C1 segment of cervical spinal cord (tissue), 14 donors: ENCODE measurements at places on chromosomes 6 and 20.

- no peak for DNase-seq
Measured at GRCh38 chr20:36541768-36542488, 609 bp downstream of the MYL9 start.

- DNase-seq: no peak
Measured at GRCh38 chr6:114718186-114718585, 375.4 kb upstream of the HS3ST5 start.

GRCh38 chr6:127023001-127023778 lies 95.3 kb upstream of the RSPO3 start:
- no peak for DNase-seq

GRCh38 chr6:159715166-159715565 lies 12.1 kb upstream of the WTAP start:
- no peak for DNase-seq

- DNase-seq: no peak
Measured at GRCh38 chr6:46549155-46549554, 57.9 kb upstream of the RCAN2 start.

DNA sequence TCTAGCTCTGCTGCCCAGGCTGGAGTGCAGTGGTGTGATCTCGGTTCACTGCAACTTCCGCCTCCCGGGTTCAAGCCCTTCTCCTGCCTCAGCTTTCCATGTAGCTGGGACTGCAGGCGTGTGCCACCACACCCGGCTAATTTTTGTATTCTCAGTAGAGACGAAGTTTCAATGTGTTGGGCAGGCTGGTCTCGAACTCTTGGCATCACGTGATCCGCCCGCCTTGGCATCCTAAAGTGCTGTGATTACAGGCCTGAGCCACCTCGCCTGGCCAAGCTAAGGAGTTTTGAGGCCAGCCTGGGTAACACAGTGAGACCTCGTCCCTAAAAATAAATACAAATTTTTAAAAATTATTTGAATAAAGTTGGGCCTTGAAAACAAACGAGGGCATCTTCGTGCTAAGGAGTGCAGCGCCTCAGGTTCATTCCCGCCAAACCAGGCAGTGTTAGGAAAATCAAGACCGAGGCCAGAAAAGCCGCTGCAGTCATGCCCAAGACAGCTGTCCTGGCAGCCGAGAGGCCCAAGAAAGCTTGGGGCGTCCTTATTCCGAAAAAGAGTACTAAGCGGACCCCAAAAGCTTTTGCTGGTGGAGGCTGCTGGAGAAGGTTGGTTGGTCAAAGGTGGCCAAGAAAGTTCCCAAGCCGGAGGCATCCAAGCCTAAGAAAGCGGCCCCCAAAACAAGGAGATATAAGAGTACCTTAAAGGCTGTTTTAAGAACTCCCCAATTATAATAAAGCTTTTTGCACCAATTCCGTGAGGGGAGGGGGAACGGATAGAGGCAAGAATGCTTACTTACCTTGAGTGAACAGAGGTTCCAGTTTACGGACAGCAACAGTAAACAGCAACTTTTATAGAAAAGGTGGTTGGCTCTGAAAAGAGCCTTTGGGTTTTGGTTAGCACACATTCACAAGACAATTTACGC lies 109.0 kb downstream of the HFE start:
- DNase-seq: no peak

GRCh38 chr20:63502671-63503172 lies 3.8 kb upstream of the EEF1A2 start:
- no peak for DNase-seq

- no peak for DNase-seq
Measured at GRCh38 chr6:19771753-19772336, 65.3 kb upstream of the ID4 start.

DNA sequence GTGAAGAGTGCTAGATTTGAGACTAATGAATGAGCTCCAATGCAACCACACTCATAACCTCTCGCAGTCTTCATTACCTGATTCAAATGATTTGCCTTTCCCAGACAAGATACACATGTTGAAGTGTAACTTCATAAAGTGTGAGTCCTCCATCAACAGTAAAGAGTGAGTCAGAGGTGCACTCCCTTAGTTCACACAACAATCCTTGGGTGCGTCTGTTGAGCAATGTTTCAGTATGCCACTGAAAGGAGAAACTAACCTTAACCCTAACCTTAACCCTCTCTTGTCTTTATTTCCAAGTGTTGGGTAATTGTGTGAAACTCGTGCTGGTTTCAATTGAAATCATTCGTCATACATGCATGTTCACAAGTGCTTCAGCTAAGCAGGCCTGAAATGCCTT lies 21.0 kb upstream of the RIN2 start:
- DNase-seq: no peak

- no peak for DNase-seq
Measured at GRCh38 chr6:107728564-107728897, 95.6 kb downstream of the SCML4 start.

GRCh38 chr20:58921564-58921963 lies 59.5 kb upstream of the NELFCD start:
- no peak for DNase-seq

- DNase-seq: no peak
Measured at GRCh38 chr6:12490904-12491571, 200.9 kb downstream of the EDN1 start.

GRCh38 chr6:43798688-43799444 lies 28.9 kb downstream of the VEGFA start:
- DNase-seq: no peak

DNA sequence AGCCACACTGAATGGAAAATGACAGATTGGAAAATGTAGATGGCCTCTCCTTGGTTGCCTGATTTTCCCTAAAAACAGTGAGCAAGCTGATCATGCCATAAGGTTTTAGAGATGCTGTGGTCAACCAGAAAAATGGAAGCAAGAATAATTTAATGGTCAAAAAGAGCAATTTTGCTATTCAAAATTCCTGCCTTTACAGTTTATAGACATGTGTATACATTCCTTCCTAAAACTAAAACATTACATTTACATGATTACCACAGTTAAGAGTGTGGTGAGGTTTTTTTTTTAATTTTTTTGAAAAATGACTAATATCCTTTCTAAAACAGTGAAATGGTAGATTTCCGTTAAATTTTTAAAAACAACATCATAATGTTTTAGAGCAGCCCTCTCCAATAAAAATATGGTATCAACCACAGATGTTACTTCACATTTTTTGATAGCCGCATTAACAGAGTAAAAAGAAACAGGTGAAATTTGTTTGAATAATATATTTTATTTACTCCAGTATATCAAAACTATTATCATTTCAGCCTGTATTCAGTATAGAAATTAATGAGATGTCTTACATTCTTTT lies 407.0 kb upstream of the SOX4 start:
- no peak for DNase-seq

GRCh38 chr20:63121246-63121645 lies 94.7 kb downstream of the YTHDF1 start:
- DNase-seq: no peak

DNA sequence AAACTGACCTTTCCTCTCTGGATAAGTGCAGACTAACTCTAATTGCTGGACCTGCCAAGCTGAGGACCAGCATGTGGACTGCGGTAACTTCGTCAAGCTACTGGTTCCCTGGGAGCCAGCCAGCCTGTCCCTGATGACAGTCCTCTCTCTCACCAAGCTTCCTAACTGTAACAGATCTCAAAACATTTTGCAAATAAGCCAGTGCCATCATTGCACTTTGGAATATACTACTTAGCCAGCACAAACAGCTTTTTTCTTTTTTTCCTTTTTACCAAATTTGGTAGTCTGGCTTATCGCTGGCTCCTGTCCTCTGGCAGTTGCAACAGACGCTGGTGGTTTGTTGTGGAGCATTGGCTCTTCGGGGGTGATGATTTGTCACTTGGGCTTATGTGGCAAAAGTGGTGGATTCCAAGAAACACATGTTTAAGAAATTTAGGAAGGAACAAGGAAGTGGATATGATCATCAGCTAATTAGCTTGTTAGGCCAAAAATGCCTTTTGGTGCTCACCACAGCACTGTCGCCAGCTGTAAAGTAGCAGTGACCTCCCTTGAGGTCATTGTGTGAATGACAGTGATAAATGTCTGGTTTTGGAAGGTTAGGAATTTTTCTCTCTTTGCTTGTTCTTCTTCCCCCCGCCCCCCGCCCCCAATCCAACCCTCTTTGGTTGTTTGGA lies 171.7 kb downstream of the CLIC5 start:
- DNase-seq: no peak

DNA sequence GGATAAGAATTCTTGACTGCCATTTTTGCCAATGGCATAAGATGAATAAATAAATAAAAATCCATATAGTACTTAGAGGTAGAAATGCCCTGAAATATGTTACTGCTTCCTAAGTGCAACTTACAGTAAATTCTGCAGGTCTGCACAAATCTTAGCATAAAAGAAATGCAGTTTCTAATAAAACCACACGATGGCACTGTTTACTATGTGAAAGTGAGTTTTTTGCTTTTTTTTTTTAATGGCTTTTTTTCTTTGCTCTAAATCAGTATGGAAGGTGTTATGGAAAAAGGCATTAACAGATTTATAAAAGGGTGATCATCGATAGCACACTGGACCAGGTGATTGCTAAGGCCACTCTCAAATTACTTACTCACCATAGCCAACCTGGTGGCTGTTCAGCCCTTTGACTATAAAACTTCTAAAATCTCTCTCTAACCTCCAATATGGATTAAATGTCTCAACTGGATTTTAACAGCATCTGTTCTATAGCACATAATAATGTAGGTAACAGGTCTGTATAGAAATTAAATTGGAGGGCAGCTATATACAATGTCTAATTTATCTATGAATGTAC lies 45.8 kb downstream of the AHI1 start:
- no peak for DNase-seq

GRCh38 chr6:150211700-150212511 lies 69.1 kb downstream of the PPP1R14C start:
- DNase-seq: no peak

DNA sequence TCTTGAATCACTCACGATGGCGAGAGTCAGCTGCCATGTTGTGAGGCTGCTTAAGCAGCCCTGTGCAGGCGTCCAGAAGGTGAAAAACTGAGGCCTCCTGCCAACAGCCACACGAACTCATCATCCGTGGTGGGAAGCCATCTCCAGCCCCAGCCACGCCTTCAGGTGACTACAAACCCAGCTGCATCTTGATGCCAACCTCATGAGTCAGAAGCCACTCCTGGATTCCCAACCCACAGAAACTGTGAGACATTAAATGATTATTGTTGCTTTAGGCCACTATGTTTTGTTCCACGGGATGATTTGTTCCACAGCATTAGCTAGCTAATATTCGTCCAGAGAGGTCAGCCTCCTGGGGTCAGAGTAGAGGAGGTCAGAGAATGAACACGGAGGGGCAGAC lies 80.5 kb downstream of the SNX5 start:
- no peak for DNase-seq

DNA sequence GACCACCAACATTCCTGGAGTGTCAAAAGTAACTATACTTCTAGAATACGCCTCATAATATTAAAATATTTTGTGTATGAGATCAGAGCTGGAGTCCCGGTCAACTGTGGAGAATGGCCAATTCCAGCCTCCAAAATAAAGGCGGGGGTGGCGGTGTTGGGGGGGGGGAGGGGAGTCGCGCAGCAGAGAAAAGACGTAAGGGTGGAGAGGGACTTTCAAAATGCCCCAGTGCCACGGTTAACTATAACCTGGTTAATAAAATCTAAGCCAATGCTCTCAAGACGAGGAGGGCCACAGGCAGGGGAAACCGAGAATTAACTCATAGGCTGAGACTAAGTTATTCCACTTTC lies 1.3 kb downstream of the NUP153 start:
- no peak for DNase-seq

DNA sequence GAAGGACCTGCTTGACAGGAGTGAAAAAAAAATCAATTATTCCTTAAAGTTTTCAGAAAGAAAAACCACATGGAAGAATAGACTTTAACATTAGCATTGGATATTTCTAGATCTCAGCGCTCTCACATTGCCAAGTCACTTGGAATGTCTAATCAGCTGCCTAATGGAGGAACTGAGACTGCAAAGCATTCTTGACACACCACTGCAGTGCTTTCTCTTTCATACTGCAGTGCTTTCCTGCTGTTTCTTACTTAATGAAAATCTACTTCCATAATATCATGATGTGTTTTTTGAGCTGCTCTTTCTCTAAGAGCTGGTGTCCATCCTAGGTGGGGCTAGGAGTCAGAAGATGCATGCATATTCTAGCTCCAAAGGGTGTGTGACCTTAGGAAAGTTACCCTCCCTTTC lies 20.4 kb upstream of the MCM3 start:
- DNase-seq: no peak

- no peak for DNase-seq
Measured at GRCh38 chr6:109242029-109242428, 140.2 kb downstream of the CD164 start.

DNA sequence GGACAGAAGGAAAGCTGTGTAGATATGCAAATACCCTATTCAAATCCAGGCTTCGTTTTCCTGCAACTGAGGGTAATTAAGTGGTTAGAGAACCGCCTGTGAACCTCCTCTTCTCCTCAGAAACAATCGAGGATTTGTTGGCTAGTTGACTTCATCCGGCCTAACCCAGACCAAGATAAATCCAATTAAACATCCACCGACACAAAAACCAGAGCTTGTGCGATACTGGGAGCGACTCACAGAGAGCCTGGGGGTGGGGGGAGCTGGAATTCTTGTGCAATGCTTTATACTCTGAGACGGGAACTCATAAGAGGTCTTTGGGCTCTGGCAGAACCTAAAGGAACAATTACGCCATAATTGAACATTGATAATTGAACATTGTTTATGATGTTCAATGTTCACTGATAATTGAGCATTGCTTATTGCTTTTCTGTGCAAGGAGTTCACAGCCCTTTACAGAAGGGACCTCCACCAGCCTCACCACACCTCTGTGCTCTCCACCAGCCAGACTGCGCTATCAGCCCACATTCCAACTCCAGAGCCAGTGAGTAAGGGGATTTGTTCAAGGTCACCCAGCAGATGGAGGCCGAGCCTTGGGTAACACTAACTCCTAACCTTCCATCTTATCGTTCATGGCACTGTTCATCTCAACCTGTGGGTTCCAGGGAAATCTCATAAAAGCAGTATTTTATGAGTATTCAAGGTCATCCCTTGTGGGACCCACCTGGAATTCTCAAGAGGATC lies 429.6 kb upstream of the JARID2 start:
- DNase-seq: no peak

GRCh38 chr6:146962329-146962728 lies 241.9 kb upstream of the STXBP5 start:
- no peak for DNase-seq

- no peak for DNase-seq
Measured at GRCh38 chr6:141594874-141595273, 537.9 kb upstream of the GJE1 start.

- DNase-seq: no peak
Measured at GRCh38 chr6:162921062-162921461, 193.3 kb downstream of the PACRG start.

DNA sequence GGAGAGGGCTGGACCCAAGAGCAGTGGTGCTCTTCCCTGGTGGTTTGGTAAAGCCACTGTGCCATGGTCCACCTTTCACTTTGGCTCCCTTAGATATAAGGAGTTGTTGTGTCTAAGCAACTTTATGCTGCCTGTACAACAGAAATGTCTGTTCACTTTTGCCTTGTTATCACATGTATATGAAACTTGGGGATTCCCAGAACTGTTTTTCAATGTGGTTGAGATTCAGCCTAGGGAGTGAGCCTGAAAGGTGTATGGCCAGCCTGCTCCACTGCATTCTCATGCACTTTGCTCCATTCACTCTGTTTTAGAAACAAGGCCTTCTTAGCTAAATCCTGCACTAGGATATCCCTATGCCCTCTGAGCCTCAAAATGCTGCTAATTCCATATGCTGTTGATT lies 234.5 kb upstream of the THEMIS start:
- DNase-seq: no peak
